ENCODE measurements at places on chromosomes 3 and 15. TPM values are rescaled to one million over a fixed set of nuclear protein-coding genes. Genes with fewer than 3 reads are reported as not detected.

The PIGZ gene
- total RNA-seq: 3.5 TPM

The IL17RD gene
- total RNA-seq: 0.49 TPM

The NMNAT3 gene
- total RNA-seq: 0.81 TPM

The LYZL4 gene
- total RNA-seq: not detected

The P3H2 gene
- 18.1 TPM for total RNA-seq

The GOLGA6B gene
- total RNA-seq: not detected

The CISH gene
- total RNA-seq: 0.44 TPM

The SCAANT1 gene
- total RNA-seq: not detected

The SEMA3B gene
- total RNA-seq: 0.49 TPM

The GPR149 gene
- not detected for total RNA-seq

The CPNE4 gene
- total RNA-seq: not detected

The PLXND1 gene
- total RNA-seq: 829 TPM

The ACP3 gene
- total RNA-seq: not detected

The KCNH8 gene
- under 0.01 TPM for total RNA-seq

The TRIM59 gene
- total RNA-seq: 20.1 TPM

The RTP3 gene
- total RNA-seq: not detected

All from bladder microvascular endothelial cell (primary cell).